WTC11 (cell line): ENCODE measurements at places on chromosomes 2 and 18. TPM values are rescaled to one million over a fixed set of nuclear protein-coding genes. Genes with fewer than 3 reads are reported as not detected.

The SOWAHC gene
- total RNA-seq: 14.2 to 18.6 TPM (median 14.5 TPM) in 3 replicates

The M1AP gene
- 5.9 to 9.2 TPM (median 8.5 TPM) in 3 replicates for total RNA-seq

The PLCL1 gene
- total RNA-seq: 0.05 to 0.11 TPM (median 0.07 TPM) in 3 replicates

The KATNAL2 gene
- total RNA-seq: 9.9 to 12.1 TPM (median 11.7 TPM) in 3 replicates

The SMYD1 gene
- total RNA-seq: not detected in 3 replicates
